ENCODE measurements at places on chromosomes 7 and 10. TPM values are rescaled to one million over a fixed set of nuclear protein-coding genes. Genes with fewer than 3 reads are reported as not detected.

Gene VPS41
- total RNA-seq: 28.3 TPM

Gene AKR1C4
- total RNA-seq: 0.21 TPM

Gene ZNF365
- 1.5 TPM for total RNA-seq

Gene CH25H
- 0.63 TPM for total RNA-seq

Gene NRAP
- total RNA-seq: not detected

Gene RNLS
- total RNA-seq: 2.4 TPM

Gene HDAC9
- 20.9 TPM for total RNA-seq

Gene DNAJC12
- total RNA-seq: not detected

Gene ZNF117
- 3.8 TPM for total RNA-seq

Gene CYP26C1
- not detected for total RNA-seq

Gene LIPM
- not detected for total RNA-seq

Gene CCDC172
- not detected for total RNA-seq

Gene CYP3A7
- total RNA-seq: not detected

Gene INHBA
- total RNA-seq: 5.5 TPM

Gene CCL24
- total RNA-seq: not detected

Gene PON3
- total RNA-seq: not detected

Gene MPLKIP
- 6.9 TPM for total RNA-seq

Gene UPF2
- 20.6 TPM for total RNA-seq

Gene HTR5A
- total RNA-seq: under 0.01 TPM

Gene STEAP2
- 0.10 TPM for total RNA-seq

Gene NHLRC2
- 6.0 TPM for total RNA-seq

Gene FAM180A
- not detected for total RNA-seq

Gene ZCWPW1
- total RNA-seq: 3.3 TPM

Gene PFKP
- total RNA-seq: 23.1 TPM

Gene COL17A1
- not detected for total RNA-seq

Gene CPED1
- 4.6 TPM for total RNA-seq

Gene CTAGE6
- total RNA-seq: 0.42 TPM

Gene GDF2
- not detected for total RNA-seq

Gene CPA2
- total RNA-seq: not detected

Gene FRA10AC1
- total RNA-seq: 12.2 TPM

Gene CLDN4
- total RNA-seq: 0.10 TPM

Gene PRR15
- not detected for total RNA-seq

Gene GAD2
- under 0.01 TPM for total RNA-seq

Gene ATP6V0A4
- not detected for total RNA-seq

Gene DENND11
- 46.7 TPM for total RNA-seq

Gene AGMO
- total RNA-seq: not detected

Gene FAM25C
- total RNA-seq: not detected

Gene PNLIPRP2
- not detected for total RNA-seq

Gene MAT1A
- not detected for total RNA-seq

Gene CPN1
- not detected for total RNA-seq

Measured in mononuclear cell (primary cell).